ENCODE measurements at places on chromosomes 4 and X. TPM values are rescaled to one million over a fixed set of nuclear protein-coding genes. Genes with fewer than 3 reads are reported as not detected.

DNA sequence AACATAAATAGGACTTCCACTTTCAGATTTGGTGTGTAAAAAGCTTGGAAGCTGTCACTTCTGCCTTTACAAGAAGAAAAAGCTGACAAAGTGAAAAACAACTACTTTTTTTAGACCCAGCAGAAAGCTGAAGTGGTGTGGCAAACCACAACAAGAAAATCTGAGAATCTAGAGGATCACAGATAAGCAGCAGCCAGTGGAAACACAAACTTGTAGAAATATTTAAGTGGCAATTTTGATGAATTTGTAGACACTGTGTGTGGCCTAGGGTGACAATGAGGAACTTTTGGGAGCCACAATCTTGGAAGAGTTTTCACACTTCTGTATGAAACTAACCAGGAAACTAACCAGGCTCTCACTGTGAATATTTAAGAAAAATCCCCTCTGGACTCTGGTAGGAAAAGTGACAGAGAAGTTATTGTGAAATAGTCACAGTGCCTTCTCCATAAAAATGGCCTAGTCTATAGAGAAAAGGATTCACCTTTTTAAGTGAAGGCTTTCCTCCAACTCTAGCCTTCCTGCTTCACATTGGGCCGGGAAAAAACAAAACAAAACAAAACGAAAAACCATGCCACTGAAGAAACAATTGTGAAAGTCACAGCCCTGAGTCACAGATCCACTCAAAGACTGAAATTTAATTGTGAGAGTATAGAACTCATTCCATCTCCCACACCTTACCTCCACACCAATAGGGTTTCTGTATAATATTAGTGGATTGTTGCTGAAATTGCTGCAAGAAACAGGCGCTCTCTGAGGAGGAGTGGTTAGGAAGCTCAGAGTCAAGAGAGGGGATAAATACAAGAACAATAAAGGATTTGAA is 26.7 kb upstream of the GUCY1A1 start:
- no peaks in the 10 kb centered on the region for H3K27me3 ChIP-seq
- DNase-seq, result no peak
- no peaks in the 10 kb centered on the region for H3K36me3 ChIP-seq

GRCh38 chrX:150270622-150271021 is 92.5 kb upstream of the MAMLD1 start:
- H3K4me1 ChIP-seq, result peaks cover 11% of the 10 kb centered on the region
- H3K27ac ChIP-seq, result no peak overlapping the region
- no peaks in the 10 kb centered on the region for H3K36me3 ChIP-seq
- no peak for DNase-seq

GRCh38 chrX:48934581-48935300 is 15.9 kb upstream of the PIM2 start:
- H3K36me3 ChIP-seq, result peaks cover 33% of the 10 kb centered on the region
- no peaks in the 10 kb centered on the region for H3K4me1 ChIP-seq

TEX11 gene
- total RNA-seq, result not detected

SULT1E1 gene
- total RNA-seq, result 2.4 TPM

- H3K4me3 ChIP-seq, result peak overlapping the region; percentile 58
- H3K27ac ChIP-seq, result no peak overlapping the region
- no peaks in the 10 kb centered on the region for H3K4me1 ChIP-seq
- no peaks in the 10 kb centered on the region for H3K36me3 ChIP-seq
These were observed 193.0 kb downstream of the GPC3 start for GRCh38 chrX:133792198-133792953.

DNA sequence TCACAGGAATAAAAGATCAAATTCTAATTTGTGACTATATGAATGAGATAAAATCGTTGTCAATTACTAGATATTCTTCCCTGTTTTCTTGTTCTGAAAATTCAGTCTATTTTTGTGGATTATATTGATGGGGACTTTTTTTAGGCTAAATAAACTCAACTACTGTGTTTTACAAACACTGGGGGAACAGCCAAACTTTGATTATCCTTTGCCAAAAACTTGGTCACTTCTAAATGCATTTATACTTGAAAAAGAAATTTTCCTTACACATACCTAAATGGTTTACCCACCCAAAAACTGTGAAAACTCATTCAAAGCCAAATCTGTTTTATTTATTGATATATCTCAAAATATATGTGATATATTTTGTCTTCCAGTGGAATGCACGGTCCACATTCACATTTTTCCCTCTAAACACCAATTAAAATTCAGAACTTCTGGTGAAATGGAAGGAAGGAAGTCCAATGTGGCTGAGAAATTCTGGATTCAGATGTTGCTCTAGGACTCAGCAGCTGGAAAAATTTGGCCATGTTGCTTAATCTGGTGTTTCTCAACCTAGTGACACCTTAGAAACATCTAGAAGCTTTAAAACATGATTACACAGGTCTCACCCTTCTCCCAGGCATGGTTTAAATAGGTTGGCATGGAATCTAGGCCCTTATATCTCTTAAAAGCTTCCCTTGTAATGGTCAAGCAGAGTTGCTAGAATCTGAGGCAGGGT is 28.6 kb upstream of the ARHGAP24 start:
- no peak overlapping the region for H3K27ac ChIP-seq
- no peaks in the 10 kb centered on the region for H3K4me1 ChIP-seq
- no peak for DNase-seq
- H3K36me3 ChIP-seq, result no peaks in the 10 kb centered on the region

KDR gene
- 0.09 TPM for total RNA-seq

- no peak overlapping the region for H3K4me3 ChIP-seq
- H3K4me1 ChIP-seq, result peaks cover 17% of the 10 kb centered on the region
- H3K27me3 ChIP-seq, result no peaks in the 10 kb centered on the region
These were observed 377.1 kb upstream of the HS3ST1 start for GRCh38 chr4:11805842-11806241.

- no peaks in the 10 kb centered on the region for H3K36me3 ChIP-seq
- H3K27ac ChIP-seq, result no peak overlapping the region
- no peaks in the 10 kb centered on the region for H3K27me3 ChIP-seq
- no peak overlapping the region for H3K4me3 ChIP-seq
- DNase-seq, result no peak
- peaks cover 28% of the 10 kb centered on the region for H3K4me1 ChIP-seq
These were observed 32.4 kb downstream of the LRBA start for GRCh38 chr4:150982557-150983233.

DNA sequence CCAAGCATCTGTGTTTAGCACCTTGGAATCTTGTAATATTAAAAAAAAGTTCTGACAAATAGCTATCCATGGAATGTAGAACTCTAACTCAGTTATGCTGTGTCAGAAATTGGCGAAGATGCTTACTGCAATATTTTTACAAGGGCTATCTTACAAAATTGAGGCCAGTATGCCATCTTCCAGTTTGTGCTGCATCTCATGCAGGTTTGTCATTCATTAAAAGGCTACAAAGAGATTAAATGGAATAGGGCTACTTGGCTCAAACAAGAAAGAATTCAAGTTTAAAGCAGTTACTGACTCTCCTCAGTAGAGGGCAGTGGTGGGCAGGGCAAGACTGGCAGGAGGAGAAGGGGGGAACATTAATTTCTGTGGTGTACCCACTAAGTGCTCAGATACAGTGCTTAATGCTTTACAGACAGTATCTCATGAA is 66.5 kb downstream of the SHROOM4 start:
- H3K4me1 ChIP-seq, result no peaks in the 10 kb centered on the region
- DNase-seq, result peak; percentile 43
- no peak overlapping the region for H3K27ac ChIP-seq
- H3K36me3 ChIP-seq, result no peaks in the 10 kb centered on the region
- no peaks in the 10 kb centered on the region for H3K27me3 ChIP-seq

DNA sequence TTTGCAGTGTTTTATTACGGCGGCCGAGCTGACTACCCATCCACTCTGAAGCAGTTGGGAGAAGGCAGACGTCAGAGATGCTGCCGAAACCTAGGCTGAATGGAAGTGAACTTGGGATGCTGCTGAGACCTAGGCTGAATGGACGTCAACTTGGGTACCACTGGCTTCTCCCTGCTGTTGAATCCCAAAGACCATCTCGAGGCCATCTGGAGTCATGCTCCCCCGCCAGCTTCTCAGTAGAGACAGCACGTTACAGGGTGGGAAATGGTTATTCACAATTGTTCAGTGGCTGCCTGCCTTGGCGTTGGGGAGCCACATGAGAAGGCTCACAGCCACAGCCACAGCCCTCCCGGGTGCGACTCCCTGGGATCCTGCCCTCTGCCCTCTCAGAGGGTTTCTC is 40.9 kb downstream of the P2RY8 start:
- H3K36me3 ChIP-seq, result no peaks in the 10 kb centered on the region
- DNase-seq, result no peak
- H3K27me3 ChIP-seq, result no peaks in the 10 kb centered on the region
- H3K4me1 ChIP-seq, result no peaks in the 10 kb centered on the region

GRCh38 chr4:75289914-75290582 is 224.2 kb downstream of the RCHY1 start:
- peaks cover 13% of the 10 kb centered on the region for H3K27me3 ChIP-seq
- DNase-seq, result peak; percentile 17
- H3K4me3 ChIP-seq, result no peak overlapping the region

GRCh38 chr4:113314426-113314825 is 265.0 kb downstream of the ANK2 start:
- no peaks in the 10 kb centered on the region for H3K27me3 ChIP-seq
- DNase-seq, result no peak
- H3K27ac ChIP-seq, result no peak overlapping the region
- H3K36me3 ChIP-seq, result no peaks in the 10 kb centered on the region
- no peak overlapping the region for H3K4me3 ChIP-seq

DNA sequence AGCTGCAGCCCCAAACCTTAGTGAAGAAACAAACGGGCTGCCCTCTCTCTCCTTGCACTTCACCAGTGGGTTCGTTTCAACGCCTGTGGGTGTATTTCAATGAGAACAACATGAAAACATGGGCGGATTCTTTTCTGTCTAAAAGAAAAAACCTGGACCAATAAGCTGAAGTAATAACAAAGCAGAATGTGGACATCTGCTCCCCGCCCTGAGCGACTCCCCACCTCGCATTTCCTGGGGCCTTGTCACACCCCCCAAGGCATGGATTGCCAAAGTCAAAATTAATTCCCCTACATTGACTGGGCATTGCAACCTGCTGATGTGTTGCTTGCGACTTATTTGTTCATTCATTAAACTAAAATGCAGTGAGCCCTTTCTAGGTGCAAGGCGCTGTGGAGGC is 142.9 kb downstream of the BCOR start:
- peaks cover 5% of the 10 kb centered on the region for H3K36me3 ChIP-seq
- no peak for DNase-seq
- H3K4me1 ChIP-seq, result peaks cover 27% of the 10 kb centered on the region
- peak overlapping the region; percentile 17 for H3K4me3 ChIP-seq
- peak overlapping the region; percentile 63 for H3K27ac ChIP-seq

Data from Calu3 (cell line).